ENCODE measurements at places on chromosomes 12 and 14. TPM values are rescaled to one million over a fixed set of nuclear protein-coding genes. Genes with fewer than 3 reads are reported as not detected.

Gene ITGA7
- 4.4 TPM for total RNA-seq

Gene KRT5
- 9.4 TPM for total RNA-seq

Gene TAS2R14
- total RNA-seq = 2.9 TPM

Gene KRT80
- 1.1 TPM for total RNA-seq

Gene SLC38A4
- 11.0 TPM for total RNA-seq

Gene CLEC4C
- total RNA-seq = not detected

Gene KRT8
- total RNA-seq = 0.65 TPM

Gene NKX2-1
- total RNA-seq = not detected

Gene GRIP1
- 0.81 TPM for total RNA-seq

Gene MDGA2
- total RNA-seq = not detected

Gene KLRK1
- total RNA-seq = not detected

Gene GPR162
- 7.3 TPM for total RNA-seq

Gene CCDC177
- total RNA-seq = not detected

Gene BBOF1
- total RNA-seq = 9.4 TPM

Gene MIP
- total RNA-seq = 0.32 TPM

Gene POTEG
- total RNA-seq = not detected

Gene EML1
- 38.3 TPM for total RNA-seq

Gene HNF1A
- total RNA-seq = not detected

Gene LTB4R
- total RNA-seq = 2.6 TPM

Gene SPIC
- total RNA-seq = not detected

Gene RND1
- total RNA-seq = not detected

Gene TPH2
- not detected for total RNA-seq

Gene CLEC2B
- 18.8 TPM for total RNA-seq

Gene OR4E2
- not detected for total RNA-seq

Gene HCAR2
- not detected for total RNA-seq

Gene SMOC1
- total RNA-seq = 1.8 TPM

Gene ARID2
- total RNA-seq = 31.0 TPM

Gene ERP27
- total RNA-seq = not detected

Gene E2F7
- 0.97 TPM for total RNA-seq

Gene PPP4R4
- total RNA-seq = 2.7 TPM

Gene FOXA1
- under 0.01 TPM for total RNA-seq

Gene TAS2R31
- total RNA-seq = 10.9 TPM

Gene KCNK10
- total RNA-seq = not detected

Gene PUS1
- 8.0 TPM for total RNA-seq

Gene PTHLH
- total RNA-seq = 0.12 TPM

Gene SERPINA5
- not detected for total RNA-seq

Gene DNAI7
- not detected for total RNA-seq

Gene GALNT6
- total RNA-seq = 48.9 TPM

Gene VWF
- 0.81 TPM for total RNA-seq

Gene TSHR
- total RNA-seq = 2.3 TPM

Gene TAOK3
- total RNA-seq = 37.6 TPM

Gene CRACR2A
- 11.8 TPM for total RNA-seq

Gene OLR1
- total RNA-seq = 0.24 TPM

Gene LPAR5
- total RNA-seq = not detected

Gene NFATC4
- 285 TPM for total RNA-seq

Gene KRT71
- not detected for total RNA-seq

Gene TSPAN19
- total RNA-seq = not detected

Gene MSRB3
- total RNA-seq = 74.6 TPM

Gene SERPINA1
- not detected for total RNA-seq

Gene HOXC11
- not detected for total RNA-seq

Gene KRT2
- not detected for total RNA-seq
